ENCODE measurements at places on chromosomes 1 and 21.

GRCh38 chr1:60111118-60111517, 37.5 kb upstream of the C1orf87 start:
- no peak for DNase-seq

DNA sequence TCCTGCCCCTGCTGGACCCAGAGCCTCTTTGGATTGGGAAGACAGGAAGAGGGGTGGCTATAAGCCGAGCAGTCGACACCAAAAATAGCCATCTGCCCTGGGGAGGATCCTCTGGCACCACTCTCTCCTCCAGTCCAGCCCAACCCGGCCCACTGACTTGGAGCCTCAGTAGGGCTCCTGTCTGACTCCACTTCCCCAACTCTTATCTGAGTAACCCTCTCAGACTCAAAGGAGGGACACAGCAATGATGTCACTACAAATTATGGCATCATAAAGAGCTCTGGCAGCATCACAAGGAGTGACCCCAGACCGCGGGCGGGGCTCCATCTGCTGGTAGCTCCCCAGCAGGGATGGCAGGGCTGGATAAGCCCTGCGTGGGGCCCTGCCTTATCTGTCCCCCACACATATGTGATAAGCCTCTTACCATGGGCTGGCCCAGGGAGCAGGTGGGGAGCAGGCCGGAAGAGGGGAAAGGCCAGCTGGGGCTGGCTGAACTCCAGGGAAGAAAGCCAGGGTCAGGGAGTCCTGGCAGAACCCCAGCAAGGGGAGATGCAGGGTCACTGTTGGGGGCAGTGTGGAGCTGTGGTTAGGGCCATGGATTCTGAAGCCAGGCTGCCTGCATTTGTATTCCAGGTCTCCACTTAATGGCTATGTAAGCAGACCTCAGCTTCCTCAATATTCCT, 4.6 kb upstream of the SLC6A9 start:
- DNase-seq, result no peak

DNA sequence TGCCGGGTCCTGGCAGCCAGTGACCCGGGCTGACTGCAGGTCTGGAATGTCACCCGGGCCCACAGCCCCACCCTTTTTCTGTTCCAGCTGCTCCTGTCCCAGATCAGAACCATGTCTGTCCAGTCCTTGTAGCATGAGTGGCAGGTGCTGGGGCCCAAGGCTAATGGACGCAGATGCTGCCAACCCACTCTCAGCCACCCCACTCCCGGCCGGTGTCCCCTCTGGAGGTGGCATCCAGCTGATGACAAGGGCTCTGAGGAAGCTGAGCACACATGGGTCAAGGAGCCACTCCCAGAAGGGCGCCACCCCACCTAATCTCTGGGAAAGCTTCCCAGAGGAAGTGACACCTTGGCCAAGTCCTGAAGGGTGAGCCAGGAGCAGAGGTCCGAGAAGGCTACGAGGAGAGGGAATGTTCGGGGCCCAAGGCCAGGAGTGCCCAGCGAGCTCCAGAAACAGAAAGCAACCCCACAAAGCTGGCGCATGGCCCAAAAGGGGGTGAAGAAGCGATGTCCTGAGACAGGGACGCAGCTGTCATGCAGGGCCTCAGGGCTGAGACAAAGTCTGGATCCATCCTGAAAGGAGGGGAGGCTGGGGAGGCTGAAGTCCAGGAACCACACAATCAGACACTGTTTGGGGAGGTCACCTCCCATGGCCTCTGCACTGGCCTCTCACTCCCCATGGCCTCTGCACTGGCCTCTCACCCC, 39.5 kb downstream of the ACOT7 start:
- DNase-seq, result no peak

GRCh38 chr1:186286615-186287315, 88.3 kb downstream of the TPR start:
- no peak for DNase-seq

DNA sequence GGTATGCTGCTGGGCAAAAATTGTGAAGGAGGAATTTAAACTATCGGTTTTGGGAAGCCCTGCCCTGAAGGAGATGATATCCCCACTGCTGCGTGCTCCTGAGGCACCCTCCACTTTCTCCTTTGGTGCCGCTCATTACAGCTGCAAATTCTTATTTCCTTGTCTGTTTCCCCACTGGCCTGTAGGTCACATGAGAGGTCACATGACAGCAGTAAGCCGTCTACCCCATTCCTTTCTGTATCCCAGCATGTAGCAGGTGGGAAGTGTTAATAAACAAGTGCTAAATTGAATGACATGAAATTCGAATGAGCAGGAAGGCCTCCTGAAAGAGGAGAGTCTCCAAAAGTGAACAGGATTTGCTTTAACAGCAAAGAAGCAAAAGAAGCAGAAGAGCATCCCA, 58.7 kb downstream of the GRIK3 start:
- DNase-seq, result no peak

DNA sequence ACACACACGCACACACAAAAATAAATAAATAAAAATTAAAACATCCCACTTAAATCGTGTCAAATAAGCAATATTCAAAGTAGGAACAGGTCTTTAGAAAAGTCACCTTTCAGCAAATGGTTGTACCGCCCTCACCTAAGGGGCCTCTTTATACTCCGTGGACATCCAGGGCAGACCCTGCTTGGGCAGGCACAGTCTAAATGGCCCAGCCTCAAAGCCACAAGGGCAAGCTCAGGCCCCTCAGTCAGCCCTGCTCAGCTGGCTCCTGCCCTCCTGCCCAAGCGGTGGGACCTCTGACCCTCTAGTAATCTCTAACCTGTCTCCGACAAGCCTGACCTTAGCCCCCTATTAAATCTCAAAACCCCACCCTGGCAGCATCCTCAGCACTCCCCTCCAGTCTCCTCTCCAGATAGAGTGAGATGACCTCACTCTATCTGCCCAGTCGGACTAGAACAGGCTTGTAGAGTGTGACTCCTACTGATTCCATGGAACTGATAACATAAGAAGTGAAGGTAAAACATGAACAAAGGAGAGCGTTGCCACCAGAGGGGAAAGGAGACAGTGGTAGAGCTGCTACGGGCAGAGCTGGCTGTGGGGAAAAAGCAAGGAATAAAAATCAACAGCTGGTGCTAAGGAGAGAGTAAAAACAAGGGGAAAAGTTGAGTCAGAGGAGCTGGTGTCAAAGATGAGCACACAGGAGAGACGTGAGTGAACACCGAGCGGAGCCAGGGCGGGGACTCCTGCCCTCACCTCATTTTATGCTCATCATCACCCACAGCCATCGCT, 36.0 kb downstream of the SIPA1L2 start:
- DNase-seq, result no peak

GRCh38 chr21:36194024-36194423, 37.4 kb downstream of the DOP1B start:
- no peak for DNase-seq

DNA sequence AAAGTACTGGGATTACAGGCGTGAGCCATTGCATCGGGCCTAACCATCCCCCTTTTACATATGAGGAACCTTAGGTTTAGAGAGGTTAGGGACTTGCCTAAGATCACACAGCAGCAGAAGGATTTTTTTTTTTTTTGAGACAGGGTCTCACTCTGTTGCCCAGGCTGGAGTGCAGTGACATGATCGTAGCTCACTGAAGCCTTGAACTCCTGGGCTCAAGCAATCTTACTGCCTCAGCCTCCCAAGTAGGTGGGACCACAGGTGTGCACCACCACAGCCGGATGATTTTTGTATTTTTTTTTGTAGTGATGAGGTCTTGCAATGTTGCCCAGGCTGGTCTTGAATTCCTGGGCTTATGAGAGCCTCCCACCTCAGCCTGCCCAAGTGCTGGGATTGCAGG, 2.2 kb upstream of the C1orf167 start:
- no peak for DNase-seq

- DNase-seq, result no peak
Observed at GRCh38 chr21:43370091-43370658, 56.8 kb downstream of the SIK1 start.

DNA sequence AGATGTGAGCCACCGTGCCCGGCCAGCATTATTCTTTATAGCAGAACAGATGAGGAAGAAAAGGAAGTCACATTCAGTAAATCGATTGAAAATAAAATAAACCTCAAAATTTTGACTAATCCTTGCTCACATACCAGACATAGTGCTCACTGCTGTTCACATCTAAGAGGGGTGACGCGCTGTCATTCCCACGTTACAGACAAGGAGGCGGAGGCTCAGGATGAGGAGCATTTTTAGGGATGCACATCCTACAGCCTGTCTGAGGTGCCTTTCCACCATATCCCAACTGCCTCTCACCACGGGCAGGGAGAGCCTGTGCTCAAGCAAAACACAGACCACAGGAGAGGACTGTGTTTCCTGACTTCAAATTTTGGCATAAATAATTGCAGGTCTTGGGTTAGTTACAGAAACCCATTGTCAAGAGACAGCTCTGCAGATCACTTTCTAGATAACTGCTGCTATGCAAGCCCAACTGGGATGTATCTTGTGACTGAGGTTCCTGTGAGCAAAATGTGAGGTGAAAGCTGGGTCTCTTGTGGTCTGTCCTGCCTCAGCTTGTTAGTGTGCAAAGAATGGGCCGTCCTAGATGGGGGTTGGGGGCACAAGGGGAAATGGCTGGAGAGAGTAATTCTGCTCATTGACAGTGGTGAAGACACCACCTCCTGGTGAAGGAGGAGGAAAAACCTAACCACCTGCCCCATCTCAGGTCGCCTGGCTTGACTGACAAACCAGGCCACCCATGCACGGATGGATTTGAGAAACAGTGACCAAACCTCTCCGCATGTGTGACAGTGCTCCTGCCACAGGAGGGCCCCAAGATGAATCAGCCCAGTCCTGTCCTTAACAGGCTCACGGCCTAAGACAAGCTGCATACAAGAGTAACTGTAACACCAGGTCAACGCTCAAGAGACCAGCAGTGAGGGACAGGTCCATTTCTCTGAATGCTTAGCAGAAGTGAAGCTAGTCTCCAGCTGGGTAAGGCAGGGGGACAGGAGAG, 8.2 kb downstream of the TNN start:
- no peak for DNase-seq

DNA sequence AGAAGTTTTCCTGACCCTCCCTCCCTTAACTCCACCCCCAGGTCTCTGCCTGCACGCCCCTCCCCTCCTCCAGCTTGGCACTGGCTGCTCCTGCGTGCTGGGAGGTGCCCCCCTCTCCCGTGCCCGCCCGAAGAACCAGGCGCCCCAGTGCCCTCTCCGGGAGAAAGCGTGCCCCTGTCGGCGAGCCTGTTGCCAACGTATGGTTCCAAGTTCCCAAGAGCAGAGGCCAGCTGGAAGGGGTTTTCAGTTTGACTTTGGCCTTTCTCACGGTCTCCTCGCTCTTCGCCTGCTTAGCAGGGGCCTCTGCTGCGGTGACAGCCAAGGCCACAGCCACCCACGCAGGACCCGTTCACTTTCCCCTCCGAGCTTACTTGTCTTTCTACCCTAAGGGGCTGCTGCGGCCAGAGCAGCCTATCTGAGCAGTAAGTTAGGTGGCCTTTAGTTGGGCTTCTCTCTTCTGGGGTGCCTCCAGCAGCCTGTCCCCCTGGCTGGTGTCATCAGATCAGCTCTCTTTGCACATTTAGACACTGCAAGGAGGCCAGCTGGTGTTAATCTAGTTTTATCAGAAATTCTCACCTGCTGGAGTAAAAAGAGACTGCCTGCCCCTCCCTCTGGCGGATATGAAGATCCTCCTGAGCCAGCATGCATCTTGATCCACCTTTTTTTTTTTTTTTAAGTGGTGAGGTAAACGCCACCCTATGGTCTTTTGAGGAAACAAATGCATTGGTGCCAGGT, 1.5 kb downstream of the STUM start:
- DNase-seq, result peak; percentile 9

DNA sequence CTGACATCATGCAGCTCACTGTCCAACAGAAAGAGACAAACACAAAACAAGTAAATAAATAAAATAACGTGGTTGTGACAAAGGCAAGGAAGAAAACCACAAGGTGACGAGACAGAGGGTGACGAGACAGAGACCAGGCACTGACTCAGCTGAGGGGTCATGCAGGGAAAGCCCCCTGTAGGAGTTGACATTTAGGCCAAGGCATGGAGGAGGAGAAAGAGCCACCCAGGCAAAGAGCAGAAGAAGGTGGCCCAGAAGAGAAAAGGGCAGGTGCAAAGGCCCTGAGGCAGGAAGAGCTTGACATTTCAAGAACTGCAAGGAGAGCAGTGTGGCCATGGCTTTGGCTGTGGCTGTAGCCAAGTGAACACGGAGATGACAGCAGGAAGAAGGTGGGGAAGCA, 65.1 kb upstream of the ID3 start:
- DNase-seq, result no peak

GRCh38 chr1:94801919-94802546, 18.1 kb upstream of the SLC44A3 start:
- no peak for DNase-seq

- no peak for DNase-seq
Observed at GRCh38 chr1:20689645-20690056, 28.2 kb downstream of the KIF17 start.

DNA sequence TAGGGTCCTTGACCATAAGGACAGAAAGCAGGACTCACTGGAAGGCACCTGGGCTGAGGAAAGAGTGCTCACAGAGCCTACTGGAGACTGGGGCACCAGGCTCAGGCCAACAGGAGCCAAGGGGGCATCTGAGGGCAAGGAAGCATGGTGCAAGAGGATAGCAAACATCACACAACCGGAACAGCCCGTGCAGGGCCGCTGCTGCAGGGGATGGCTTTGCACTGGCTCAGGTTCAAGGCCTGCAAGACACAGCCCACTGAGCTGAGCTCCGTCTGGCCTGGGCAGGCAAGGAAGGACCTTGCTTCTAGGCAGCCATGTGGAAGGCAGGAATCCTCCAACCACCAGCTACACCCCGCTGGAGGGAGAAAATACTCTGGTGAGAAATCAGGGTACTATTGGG, 59.8 kb upstream of the KIF26B start:
- no peak for DNase-seq

GRCh38 chr1:30111431-30111830, 612.0 kb downstream of the MATN1 start:
- peak; percentile 4 for DNase-seq

DNA sequence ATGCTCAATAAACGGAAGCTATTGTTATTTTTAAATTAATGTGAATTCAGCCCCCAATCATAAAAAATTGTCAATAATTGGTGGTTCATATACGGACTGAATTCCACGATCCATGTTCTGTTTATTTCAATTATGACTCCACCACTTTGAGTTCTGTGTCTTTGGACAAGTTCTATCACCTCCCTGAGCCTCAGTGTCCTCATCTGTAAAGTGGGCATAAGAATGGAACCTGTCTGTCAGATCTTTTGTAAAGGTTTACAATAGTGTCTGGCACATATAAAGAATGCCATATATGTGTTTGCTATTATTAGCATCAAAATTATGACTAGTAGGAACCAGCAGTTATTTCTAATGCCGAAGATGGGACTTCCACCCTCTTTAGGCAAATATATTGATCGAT, 183.3 kb downstream of the KAZN start:
- no peak for DNase-seq

GRCh38 chr1:24441480-24441879, 25.9 kb downstream of the NIPAL3 start:
- DNase-seq, result no peak

GRCh38 chr21:28540514-28540913, 452.2 kb downstream of the LTN1 start:
- DNase-seq, result no peak

DNA sequence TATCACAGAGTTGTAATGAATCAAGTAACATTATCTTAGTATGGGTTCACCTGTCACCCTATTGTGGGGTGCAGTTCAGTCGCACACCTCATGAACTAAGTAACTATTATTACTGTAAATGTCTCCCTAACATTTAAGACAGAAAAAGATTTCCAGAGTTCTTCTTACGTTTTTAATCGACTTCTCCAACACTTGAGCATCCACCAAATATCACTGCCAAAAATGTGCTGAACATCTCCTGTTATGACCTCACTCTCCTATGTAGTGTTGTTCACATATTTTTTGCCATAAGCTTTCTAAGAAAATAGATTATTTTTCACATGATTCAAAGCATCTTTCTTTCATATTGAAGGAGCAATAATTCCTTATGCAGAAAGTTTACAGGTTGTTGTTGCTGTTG, 1.3 kb downstream of the TTLL7 start:
- no peak for DNase-seq
